ENCODE measurements at places on chromosomes 7 and 10.

- no peak for DNase-seq
Measured at GRCh38 chr7:28155019-28155660, 25.5 kb downstream of the JAZF1 start.

GRCh38 chr7:14855033-14855794 is 47.3 kb downstream of the DGKB start:
- no peak for DNase-seq

- no peak for DNase-seq
Measured at GRCh38 chr7:26151650-26151952, 397 bp upstream of the NFE2L3 start.

- DNase-seq, result peak; percentile 34
Measured at GRCh38 chr10:46289209-46289810, 2.5 kb downstream of the ANTXRL start.

- DNase-seq, result no peak
Measured at GRCh38 chr10:71188201-71188600, 24.2 kb upstream of the UNC5B start.

GRCh38 chr7:3922175-3922635 is 621.2 kb downstream of the SDK1 start:
- DNase-seq, result peak; percentile 32

DNA sequence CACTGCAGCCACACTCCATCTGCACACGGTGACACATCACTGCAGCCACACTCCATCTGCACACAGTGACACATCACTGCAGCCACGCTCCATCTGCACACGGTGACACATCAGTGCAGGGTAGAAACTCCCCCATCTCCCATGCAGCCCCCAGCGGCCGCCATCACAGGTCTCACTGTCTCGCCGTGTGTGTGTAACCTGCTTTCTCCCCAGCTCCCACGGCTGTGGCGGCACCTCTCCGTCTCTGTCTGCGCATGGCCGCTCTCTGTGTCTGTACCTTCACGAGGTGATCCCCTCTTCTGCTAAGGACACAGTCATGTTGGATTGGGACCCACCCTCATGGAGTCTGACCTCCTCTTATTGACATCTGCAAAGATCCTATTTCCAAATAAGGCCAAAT is 527.4 kb downstream of the PTPRN2 start:
- DNase-seq, result no peak

- peak; percentile 79 for DNase-seq
Measured at GRCh38 chr7:158067931-158068482, 519.6 kb downstream of the PTPRN2 start.

- no peak for DNase-seq
Measured at GRCh38 chr7:74405191-74405898, 48.4 kb upstream of the GTF2IRD1 start.

- DNase-seq, result no peak
Measured at GRCh38 chr10:49324711-49325110, 25.7 kb downstream of the C10orf71 start.

DNA sequence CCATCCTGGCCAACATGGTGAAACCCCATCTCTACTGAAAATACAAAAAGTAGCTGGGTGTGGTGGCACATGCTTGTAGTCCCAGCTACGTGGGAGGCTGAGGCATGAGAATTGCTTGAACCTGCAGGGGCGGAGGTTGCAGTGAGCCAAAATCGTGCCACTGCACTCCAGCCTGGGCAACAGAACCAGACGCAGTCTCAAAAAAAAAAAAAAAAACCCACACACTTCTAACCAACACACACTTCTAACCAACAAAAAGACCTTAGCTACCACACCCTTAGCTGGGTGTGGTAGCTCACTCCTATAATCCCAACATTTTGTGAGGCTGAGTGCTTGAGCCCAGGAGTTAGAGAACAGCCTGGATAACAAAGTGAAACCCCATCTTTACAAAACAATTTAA is 33.9 kb upstream of the SPOCK2 start:
- no peak for DNase-seq

- no peak for DNase-seq
Measured at GRCh38 chr10:48926764-48927540, 12.7 kb downstream of the LRRC18 start.

DNA sequence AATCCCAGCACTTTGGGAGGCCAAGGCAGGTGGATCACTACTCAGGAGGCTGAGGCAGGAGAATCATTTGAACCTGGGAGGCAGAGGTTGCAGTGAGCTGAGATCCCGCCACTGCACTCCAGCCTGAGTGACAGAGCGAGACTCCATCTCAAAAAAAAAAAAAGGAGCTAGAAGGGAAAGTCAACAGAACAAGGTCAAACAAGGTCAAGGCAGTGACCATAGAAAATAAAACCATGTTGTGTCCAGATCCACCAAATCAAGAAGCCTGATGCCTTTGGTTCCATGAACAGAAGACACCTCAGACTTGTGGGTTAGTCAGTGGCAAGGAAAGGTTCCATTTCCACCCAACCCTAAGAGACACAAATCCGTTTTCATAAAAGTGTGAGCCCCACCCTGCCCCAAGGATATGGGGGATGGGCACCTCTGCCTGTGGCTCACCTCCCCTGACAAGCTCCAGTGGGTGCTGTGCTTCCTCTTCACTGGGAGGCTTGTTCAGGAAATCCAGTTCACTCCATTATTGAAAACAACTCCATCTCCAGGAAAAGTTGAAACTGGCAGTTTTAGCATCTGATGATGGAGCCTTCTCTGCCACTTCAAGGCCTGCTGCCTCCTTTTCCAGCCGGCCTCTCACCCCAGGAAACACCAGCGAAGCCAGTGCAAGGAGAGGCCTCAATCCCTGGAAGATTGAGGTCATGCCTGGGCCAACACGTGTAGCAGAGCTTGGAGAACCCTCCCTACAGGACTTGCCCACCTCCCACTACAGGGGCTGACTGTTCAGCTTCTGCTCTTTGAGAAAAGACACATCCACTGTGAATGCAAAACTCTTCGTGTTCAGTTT is 152.9 kb downstream of the NRF1 start:
- DNase-seq, result no peak

GRCh38 chr7:132696332-132696731 is 120.1 kb upstream of the PLXNA4 start:
- DNase-seq, result no peak

- no peak for DNase-seq
Measured at GRCh38 chr7:26554952-26555351, 263.3 kb downstream of the SNX10 start.

- DNase-seq, result no peak
Measured at GRCh38 chr7:22329816-22330524, 27.0 kb downstream of the RAPGEF5 start.

- no peak for DNase-seq
Measured at GRCh38 chr7:135180122-135180521, 9.6 kb upstream of the CYREN start.

GRCh38 chr10:71857934-71858890 is 7.2 kb upstream of the PSAP start:
- no peak for DNase-seq

DNA sequence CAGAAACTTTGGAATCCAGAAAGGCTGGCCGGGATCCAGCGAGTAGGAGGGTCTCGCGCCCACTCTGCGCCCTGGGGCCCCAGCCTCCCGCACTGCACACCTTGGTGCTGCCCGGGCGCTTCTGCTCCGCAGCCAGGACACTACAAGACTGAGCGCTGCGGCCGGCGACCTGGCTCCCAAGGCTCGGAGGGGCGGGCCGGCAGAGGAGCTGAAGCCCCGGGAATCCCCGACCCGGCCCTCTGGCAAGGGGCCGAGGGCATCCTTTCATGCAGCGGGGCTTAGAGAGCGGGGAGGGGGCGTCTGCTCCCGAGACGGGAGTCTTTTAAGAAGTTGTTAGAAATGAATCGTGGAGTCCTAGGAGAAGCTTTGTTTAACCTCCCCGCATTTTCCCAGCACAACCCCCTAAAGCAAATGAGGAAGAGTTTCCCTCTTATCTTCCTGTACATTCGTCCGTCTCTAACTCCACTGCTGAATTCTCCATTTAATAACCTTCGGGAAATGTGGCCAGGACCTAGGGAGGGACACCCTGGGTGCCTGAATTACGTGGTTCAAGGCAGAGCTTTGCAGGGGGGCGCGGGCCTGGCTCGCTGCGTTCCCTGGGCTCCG is 1.1 kb downstream of the VWC2 start:
- DNase-seq, result no peak

DNA sequence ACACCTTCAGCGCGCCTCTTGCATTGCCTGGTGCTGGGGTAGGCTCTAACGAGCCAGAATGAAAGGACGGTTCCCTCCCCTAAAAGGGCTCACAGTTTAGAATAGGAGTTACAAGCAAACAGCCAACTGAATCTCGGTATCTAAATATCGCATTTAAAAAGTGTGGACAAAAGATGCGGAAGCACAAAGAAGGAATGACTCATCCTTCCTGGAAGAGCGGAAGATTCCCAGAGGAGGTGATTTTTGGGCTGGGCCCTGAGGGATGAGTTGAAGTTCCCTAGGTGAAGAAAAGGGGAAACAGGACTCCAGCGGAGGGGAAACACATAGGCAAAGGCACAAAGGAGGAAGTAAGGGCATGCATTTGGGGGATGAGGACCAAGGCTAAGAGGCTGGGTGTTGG is 29.9 kb downstream of the SRRM3 start:
- no peak for DNase-seq

All from posterior cingulate gyrus (tissue), 11 donors.